Activated naive CD4-positive, alpha-beta T cell treated with Interleukin-2 at 50 U/mL for 16 hours (primary cell): ENCODE measurements at places on chromosomes 4 and X.

GRCh38 chr4:112975567-112976355, 73.7 kb upstream of the ANK2 start:
- no peak for DNase-seq

- DNase-seq: no peak
These were observed 134.8 kb upstream of the GIMD1 start for GRCh38 chr4:106503116-106504050.

- no peak for DNase-seq
These were observed 88.4 kb upstream of the SLC7A11 start for GRCh38 chr4:138330531-138330930.

DNA sequence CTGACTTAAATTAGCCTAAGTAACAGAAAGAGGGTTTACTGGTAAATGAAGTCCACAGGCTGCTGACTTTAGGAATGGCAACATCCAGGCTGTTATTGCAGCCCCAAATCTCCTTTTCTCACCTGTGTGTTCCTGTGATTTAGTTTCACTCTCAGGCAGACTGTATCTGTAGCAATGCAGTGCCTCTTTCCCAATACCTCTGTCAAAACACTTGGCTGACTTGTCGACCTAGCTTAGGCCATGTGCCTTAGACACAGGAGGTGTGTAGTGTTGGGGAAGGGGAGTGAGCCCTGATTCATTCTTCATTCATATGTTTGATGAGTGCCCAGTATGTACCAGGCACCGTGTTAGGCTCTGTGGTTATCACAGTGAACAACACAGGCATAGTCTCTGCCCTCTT, 46.9 kb downstream of the JADE3 start:
- DNase-seq: no peak

GRCh38 chr4:116438417-116438816, 647.0 kb downstream of the TRAM1L1 start:
- no peak for DNase-seq

GRCh38 chr4:168028568-168028967, 63.8 kb upstream of the ANXA10 start:
- DNase-seq: no peak

- no peak for DNase-seq
These were observed 6.9 kb downstream of the F11 start for GRCh38 chr4:186272699-186273391.
